ENCODE measurements at places on chromosomes 4 and X.

DNA sequence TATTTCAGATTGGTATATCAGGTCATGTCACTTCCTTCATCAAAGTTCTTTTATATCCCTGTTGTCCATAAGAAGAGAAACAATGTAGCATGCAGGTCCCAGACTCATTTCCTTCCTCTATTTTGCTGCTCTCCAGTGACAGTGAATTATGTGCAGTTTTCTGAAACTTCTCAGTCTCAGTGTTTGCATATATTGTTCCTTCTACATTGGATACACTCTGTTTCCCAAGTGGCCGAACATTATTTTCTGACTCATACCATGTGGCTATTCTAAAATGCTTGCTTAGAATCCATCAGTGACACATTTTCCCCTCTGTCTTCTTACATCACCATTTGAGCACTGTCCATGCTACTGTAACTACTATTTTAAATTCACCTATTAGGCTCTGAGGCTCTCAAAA lies 305.7 kb downstream of the PDHA2 start:
- DNase-seq: no peak

DNA sequence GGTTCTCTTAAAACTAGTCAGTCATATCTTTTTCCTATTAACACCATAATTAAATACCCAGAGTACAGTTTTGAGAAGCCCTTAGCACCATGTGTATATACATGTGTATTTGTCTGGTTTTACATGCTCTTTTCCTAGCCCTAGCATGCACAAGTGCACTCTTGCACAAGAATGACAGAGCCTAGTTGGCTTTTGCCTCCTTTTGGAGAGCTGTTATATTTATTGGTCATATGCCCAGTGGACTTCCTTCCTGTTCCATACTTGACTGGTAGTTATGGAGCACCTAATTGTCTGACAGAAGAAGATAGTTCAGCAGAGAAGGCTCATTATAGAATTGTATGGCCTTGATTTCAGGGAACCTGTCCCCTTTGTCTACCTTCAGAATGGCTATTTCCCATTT lies 155.6 kb downstream of the ARX start:
- no peak for DNase-seq

- DNase-seq: no peak
Observed at GRCh38 chr4:145587088-145587754, 32.0 kb upstream of the MMAA start.

GRCh38 chr4:112747036-112747435 lies 110.1 kb downstream of the LARP7 start:
- no peak for DNase-seq

DNA sequence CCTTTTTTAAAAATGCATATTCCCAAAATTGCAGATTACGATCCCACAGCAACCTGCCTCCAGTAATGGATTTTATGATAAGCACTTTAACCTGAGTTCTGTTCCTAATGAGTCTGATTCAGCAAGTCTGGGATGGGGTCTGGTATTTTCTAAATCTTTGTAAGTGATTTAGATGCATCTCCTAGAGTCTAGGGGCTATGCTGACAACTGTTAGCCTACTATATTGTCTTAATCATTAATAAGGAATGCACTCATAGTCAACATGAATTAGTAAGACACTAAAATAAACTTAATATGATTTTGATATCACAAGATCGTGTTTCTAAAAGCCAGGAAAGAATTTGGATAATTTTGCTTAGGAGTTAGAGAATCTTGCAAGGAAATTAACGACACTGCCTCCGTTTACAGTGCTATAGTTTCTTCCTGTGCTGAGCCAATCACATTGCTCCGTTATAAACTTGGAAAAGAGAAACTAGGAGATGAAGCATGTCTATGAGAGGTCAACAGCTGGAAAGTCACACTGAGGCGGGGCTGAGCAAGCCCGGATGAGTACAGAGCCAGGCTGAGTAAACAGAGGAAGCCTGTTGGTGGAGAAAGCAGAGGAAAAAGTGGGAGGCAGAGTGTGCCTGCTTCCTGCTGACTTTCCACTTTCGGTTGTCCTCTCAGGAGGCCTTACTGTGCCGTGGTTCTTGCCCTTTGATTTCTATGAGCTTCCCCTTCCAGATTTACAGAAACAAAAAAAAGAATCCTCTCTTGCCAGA lies 5.4 kb downstream of the SCARB2 start:
- DNase-seq: peak; percentile 82

DNA sequence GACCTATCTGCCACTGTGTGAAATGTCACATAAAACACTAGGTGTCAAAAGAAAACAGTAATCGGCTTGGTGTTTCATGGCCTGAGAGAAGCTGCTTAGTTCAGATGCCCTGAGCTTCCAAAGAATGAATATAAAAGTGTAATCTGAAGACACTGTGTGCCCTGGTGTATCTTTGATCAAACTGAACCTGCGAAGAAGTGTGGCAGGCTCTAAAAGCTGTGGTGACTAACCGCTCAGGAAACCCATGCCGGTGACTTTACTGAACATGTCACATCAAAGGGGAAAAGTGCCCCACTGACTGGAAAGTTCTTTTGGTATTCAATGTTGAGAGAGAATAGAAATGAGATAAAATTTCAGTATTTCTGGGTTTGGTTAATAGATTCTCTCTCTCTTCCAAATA lies 89.1 kb downstream of the CLCN4 start:
- no peak for DNase-seq
